Motor neuron (in vitro differentiated cells): ENCODE measurements at places on chromosomes 3 and 15.

GRCh38 chr3:15953841-15954240, 156.1 kb upstream of the ANKRD28 start:
- ATAC-seq, result no peak

GRCh38 chr3:80227216-80227615, 459.4 kb upstream of the ROBO1 start:
- no peak for ATAC-seq

GRCh38 chr3:792630-793029, 300.2 kb upstream of the CNTN6 start:
- ATAC-seq, result peak; percentile 56

- ATAC-seq, result no peak
Measured at GRCh38 chr3:42035816-42036482, 55.2 kb upstream of the TRAK1 start.

DNA sequence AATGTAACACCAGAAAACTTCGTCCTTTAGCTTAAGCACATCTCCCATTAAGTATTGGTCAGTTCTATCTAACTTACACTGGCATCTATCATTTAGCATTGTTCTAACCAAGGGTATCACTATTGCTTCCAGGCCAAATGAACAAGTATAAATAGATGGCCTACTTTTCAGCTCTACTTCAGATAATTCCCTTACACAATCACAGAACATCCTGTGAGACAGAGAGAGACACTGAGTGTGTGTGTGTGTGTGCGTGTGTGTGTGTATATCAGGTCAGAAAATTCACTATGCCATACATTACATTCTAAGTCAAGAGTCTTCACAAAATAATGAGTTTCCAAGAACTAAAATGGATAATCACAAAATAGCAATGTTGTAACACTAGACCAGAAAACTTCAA, 39.1 kb downstream of the SCAPER start:
- no peak for ATAC-seq

- no peak for ATAC-seq
Measured at GRCh38 chr3:25423780-25424588, 4.1 kb upstream of the RARB start.

- ATAC-seq, result no peak
Measured at GRCh38 chr3:111852540-111852939, 6.5 kb upstream of the PHLDB2 start.

DNA sequence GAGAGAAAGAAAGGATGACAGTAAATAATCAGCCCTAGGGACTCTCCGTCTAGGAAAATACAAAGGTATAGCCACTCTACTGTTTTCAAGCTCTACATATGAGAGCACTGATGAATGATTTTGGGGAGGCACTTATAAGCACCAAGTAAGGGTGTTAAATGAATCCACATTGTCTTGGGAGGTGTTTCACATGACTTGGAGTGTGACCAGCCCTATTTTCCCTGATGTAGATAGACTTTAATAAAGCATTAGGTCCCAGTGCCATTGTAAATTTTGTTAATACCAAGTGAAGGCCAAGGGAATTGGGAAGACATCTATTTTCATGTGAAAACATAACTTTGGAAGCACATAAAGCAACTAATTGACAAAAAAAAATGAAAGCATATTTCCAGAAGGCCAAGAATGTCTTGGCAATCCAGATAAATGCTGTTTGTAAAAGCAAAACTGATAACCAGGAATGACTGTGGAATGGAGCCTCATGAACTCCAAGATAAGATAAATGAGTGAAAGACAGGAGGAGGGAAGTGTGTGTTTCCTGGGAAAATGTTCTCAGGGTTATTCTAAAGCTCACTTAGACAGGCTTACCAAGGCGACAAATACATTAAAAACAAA, 96.0 kb upstream of the MYZAP start:
- ATAC-seq, result no peak

GRCh38 chr3:189041482-189042090, 130.2 kb upstream of the TPRG1 start:
- peak; percentile 27 for ATAC-seq

DNA sequence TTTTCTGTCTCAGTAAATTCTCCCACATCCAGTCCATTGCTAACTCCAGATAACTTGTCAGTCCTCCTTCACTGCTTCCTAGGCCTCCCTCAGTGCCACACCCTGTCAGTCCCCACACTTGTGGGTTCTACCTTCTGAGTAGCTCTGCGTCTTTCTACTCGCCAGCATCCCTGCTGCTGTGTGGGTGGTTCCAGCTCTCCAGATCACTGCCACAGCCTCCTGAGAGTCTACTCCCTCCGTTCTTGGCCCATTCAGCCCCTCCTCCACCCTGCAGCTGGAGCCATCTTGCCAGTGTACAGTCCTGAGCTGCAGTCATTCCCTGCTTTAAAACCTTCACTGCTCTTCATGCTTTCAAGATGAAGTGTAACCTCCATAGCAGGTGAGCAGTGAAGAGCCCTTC, 45.3 kb downstream of the MAP2K5 start:
- no peak for ATAC-seq

DNA sequence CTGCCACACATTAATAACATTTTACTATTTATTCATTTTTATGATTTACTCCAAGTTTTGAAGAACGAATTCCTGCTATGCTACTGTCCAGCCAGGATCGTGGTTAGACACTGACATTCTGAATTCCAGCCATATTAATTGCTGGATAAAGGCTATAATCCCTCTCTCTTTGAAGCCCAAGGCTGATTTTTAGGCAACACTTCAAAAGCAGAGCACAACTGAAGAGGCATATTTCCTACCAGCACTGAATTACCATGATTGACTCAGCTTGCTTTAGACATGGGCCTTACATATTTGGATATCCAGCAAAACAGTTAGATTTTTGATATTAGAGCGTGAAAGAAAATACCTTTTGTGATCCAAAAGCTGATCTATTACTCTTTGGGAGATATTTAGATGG, 205.0 kb downstream of the ZIC1 start:
- ATAC-seq, result no peak

GRCh38 chr3:57004229-57004628, 56.2 kb upstream of the SPATA12 start:
- ATAC-seq, result no peak

GRCh38 chr15:88382482-88382983, 84.7 kb downstream of the MRPL46 start:
- ATAC-seq, result no peak

GRCh38 chr3:127037418-127037841, 54.5 kb downstream of the PLXNA1 start:
- ATAC-seq, result no peak

GRCh38 chr3:175274474-175275218, 415.5 kb downstream of the NAALADL2 start:
- no peak for ATAC-seq

DNA sequence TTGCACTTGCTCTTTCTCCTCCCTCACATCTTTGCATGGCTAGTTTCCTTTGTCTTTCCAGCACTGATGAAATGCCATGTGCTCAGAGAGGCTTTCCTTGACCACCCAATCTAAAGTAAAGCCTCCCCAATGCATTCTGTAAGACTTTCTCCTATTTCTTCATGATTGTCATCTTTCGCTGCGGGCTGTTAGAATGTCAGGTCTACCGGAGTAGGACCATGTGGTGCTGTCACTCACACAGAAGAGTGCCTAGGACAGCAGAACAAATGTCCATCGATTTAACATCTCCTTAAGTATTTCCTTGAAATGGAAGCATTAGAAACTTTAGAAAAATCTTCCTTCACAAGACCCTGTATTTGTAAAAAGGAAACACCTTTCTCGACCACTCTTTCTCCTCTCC, 99.9 kb upstream of the TMC3 start:
- no peak for ATAC-seq

DNA sequence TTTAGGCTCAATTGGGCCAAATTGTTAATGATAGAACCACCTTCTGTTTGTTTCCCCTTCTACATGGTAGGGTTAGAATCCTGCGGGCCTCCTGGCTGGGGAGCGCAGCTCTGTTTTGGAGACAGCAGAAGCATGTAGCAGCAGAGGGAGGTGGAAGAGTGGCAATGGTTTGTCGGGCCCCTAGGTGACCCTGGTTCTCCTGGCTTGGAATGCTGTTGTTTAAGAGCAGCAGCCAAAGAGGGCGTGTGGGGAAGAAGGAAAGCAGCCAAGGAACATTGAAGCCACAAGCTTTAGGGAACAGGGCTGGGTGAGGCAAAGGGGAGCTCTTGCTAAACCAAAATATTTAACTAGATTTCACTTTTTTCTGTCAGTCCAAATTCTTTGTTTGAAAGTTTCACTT, 213.7 kb upstream of the NR2E3 start:
- ATAC-seq, result no peak

GRCh38 chr3:56424336-56424735, 43.9 kb downstream of the ERC2 start:
- no peak for ATAC-seq

DNA sequence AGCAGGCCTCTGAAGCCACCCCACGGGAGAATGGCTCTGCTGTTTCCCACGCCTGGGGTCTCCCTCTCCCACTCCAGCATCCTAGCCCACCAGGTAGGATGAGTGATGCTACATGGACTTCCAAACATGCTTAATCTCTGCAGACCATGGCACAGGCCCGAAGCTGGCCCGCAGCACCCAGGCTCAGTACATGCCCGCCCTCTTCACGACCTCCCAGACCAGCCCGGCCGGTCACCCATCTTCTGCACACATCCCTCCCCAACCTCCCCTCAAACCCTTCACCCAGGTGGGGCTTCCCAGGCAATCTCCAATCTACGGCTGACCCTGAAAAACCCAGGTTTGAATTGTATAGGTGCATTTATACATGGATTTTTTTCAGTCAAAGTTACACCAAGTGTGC, 264.0 kb downstream of the TJP1 start:
- no peak for ATAC-seq

DNA sequence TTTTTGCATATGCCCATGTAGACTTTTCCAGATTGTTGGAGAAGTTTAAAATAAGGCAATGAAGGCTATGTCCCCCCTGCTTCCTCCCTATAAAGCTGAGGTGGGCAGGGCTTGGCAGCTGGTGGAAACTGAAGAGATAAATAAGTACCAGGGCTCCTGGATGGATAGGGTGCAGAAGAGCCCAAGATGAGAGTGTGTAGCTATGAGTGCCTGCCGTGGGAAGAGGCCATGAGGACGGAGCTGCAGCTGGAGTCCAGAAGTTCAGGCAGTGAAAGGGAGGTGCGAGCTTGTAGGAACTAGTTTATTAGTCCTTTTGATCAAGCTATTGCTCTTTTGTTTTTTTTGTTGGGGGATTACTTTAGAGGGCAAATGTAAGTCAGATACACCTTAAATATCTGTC, 52.4 kb downstream of the PHLDB2 start:
- no peak for ATAC-seq

DNA sequence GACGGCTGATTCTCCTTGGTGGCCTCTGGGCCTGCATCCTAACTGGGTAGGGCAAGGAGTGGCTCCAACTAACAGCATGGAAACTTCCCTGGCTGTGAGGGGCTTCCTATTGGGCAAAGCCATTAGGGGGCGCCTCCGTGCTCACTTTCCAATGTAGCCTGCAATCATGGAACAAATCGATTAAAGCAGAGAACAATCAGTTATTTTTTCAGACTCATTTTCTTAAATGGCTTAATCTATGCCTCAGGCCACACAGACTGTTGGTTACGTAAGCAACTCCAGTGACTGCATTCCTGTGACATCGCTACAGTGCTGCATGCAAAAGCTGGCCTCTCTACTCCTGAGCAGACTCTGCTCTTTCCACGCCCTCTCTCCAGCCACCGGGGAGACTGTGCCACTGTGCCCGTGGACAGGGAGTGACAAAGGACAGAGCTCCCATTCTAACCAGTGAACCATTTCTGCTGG, 278.9 kb downstream of the KLF13 start:
- ATAC-seq, result no peak

- no peak for ATAC-seq
Measured at GRCh38 chr3:53071882-53072431, 26.1 kb upstream of the SFMBT1 start.

- ATAC-seq, result peak; percentile 23
Measured at GRCh38 chr15:99437315-99438223, 128.2 kb upstream of the MEF2A start.

DNA sequence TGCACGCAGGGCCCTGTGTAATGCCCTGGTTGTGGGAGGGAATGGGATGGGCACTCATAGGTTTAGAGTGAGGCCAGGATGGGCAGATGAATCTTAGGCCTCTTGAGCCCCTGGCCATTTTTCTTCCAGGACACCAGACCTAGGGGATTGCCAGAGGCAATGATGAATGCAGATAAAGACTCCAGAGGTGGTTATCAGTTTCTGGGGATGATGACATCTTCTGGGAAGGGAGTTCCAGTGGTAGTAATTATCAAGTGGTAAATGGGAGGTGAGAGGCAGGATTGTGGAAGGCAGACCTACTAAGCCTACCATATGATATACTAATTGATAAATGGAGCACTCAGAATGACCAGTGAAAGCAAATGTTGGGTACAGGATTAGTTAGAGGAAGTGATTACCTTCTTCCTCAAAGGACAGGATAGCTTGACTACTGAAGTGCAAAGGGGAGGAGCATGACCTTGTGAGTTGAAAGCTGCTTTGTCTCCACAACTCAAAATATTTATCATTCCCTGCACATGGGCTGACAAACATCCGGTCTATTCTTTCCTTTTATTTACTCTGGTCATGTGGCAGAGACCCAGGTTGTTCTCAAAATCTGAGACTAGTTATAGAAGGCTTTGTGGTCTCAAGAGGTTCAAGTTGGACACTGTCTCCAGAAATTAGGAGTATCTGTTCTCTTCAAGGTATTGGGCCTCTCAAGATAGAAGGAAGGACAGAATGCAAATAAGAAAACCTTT, 10.2 kb upstream of the MAPK6 start:
- no peak for ATAC-seq

- no peak for ATAC-seq
Measured at GRCh38 chr3:59079962-59080361, 30.1 kb upstream of the CFAP20DC start.

GRCh38 chr15:57082054-57082728, 163.7 kb downstream of the TCF12 start:
- no peak for ATAC-seq

DNA sequence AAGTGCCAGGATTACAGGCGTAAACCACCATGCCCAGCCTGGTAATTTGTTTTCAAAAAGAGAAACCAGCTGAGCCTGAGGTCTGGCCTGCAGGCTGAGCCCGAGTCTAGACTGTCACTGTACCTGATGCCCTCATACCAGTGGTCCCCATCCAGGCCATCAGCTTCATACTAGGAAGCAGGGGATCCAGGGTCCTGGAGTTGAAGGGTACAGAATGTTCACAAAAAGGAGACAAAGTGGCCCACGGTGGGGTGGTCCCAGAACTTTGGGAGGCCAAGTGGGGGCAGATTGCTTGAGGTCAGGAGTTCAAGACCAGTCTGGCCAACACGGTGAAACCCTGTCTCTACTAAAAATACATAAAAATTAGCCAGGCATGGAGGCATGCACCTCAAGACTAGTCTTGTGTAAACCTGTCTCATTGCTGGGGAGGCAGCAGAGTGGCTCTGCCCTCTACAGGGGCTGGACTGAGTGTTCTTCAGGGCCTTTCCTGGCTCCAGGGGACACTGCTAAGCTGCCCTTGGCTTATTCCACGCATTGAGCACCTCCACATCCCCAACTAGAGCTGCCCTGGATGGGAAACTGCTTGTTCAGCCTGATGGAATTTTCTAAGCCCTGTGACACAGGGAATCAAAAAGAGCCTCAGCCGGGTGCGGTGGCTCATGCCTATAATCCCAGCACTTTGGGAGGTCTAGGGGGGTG, 7.9 kb upstream of the HHATL start:
- no peak for ATAC-seq
